Esophagus squamous epithelium (tissue), 5 donors: ENCODE measurements at places on chromosomes 5 and 9.

DNA sequence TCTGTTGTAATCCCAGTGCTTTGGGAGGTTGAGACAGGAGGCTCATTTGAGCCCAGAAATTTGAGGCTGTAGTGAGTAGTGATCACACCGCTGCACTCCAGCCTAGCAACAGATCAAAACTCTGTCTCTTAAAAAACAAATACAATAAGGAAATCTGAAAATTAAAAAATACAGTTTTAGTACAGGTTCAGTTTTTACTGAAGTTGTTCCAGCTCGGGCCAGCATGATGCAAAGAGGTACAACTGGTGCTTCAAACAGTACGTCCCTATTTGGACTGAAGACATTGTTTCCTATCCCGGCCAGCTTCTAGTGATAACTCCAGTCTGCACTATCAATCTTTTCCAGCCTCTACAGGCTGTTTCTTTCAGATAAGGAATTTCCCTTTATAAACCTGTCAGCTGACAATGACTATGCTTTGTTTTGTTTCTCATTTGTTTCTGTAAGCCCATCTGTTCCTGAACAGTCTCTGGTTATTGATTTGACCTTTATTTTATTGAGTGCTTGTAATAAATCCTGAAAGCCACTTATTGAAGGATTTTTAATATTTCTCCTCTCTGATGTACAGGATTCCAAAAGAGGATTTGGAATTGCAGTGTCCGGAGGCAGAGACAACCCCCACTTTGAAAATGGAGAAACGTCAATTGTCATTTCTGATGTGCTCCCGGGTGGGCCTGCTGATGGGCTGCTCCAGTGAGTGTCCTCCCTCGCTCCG is 41.9 kb downstream of the TJP2 start:
- DNase-seq: no peak

- no peak for DNase-seq
Measured at GRCh38 chr9:37732086-37732741, 21.4 kb upstream of the TRMT10B start.

GRCh38 chr5:112436144-112436543 is 17.1 kb upstream of the EPB41L4A start:
- no peak for DNase-seq

DNA sequence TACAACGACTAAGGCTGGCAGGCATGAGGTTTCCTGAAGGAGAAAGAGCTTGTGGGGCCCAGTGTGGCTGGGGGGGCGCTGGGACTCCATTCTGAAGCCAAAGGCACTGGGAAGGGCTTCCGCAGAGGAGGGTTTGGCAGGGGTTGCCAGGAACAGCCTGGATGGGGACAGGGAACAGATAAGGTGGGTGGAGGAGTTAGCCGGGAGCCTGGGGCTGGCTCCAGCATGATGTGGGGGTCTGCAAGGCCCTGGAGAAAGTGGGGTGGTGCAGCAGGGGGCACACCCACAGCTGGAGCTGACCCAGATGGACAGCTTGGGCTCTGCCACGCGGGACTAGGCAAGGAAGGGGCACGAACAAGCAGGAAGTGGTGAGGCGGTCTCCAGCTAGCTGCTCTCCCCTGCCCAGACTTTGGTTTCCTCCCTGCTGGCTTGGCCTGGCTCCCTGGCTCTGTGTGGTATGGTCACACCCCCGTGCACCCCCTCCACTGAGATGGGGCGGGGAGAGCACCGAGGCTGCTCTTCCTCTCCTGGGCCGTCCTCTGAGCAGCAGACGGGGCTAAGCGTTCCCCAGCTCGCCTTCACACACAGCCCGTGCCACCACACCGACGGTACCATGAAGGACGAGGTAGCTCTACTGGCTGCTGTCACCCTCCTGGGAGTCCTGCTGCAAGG is at the start of gene LTC4S:
Gene LTC4S (plus strand): TSS at position 519 of the 672 bp plus-strand sequence. CDS start 95 bp downstream, at position 614.
- peak; percentile 38 for DNase-seq

GRCh38 chr5:67331296-67331925 is 134.8 kb upstream of the CD180 start:
- no peak for DNase-seq

- no peak for DNase-seq
Measured at GRCh38 chr5:16529306-16529705, 63.7 kb upstream of the ZNF622 start.

GRCh38 chr5:51392689-51393199 is 9.5 kb downstream of the ISL1 start:
- no peak for DNase-seq

GRCh38 chr5:132063090-132063911 is 2.8 kb downstream of the IL3 start:
- DNase-seq: no peak

- no peak for DNase-seq
Measured at GRCh38 chr5:100270023-100270771, 265.0 kb upstream of the FAM174A start.

- no peak for DNase-seq
Measured at GRCh38 chr5:86688406-86688805, 70.7 kb downstream of the COX7C start.

DNA sequence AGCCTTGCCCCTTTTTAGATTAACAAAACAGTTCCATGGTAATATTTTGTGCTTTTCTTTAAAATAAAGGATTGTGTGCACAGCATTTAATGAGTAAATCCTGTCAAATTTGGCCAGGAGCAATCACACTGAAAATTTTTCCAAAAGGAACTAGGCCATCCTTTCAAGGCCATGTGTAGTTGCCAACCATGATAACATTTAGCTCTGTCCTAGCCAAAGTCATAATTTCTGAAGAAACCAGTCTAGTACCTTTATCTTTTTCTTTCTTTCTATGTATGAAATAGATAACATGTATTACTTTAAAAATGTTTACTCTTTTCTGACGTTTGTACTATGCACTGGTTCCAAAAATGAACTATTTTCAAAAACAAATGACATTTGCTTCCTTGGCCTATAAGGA is 143.7 kb downstream of the PBX3 start:
- DNase-seq: no peak

- no peak for DNase-seq
Measured at GRCh38 chr9:3337515-3338225, 188.1 kb downstream of the RFX3 start.

DNA sequence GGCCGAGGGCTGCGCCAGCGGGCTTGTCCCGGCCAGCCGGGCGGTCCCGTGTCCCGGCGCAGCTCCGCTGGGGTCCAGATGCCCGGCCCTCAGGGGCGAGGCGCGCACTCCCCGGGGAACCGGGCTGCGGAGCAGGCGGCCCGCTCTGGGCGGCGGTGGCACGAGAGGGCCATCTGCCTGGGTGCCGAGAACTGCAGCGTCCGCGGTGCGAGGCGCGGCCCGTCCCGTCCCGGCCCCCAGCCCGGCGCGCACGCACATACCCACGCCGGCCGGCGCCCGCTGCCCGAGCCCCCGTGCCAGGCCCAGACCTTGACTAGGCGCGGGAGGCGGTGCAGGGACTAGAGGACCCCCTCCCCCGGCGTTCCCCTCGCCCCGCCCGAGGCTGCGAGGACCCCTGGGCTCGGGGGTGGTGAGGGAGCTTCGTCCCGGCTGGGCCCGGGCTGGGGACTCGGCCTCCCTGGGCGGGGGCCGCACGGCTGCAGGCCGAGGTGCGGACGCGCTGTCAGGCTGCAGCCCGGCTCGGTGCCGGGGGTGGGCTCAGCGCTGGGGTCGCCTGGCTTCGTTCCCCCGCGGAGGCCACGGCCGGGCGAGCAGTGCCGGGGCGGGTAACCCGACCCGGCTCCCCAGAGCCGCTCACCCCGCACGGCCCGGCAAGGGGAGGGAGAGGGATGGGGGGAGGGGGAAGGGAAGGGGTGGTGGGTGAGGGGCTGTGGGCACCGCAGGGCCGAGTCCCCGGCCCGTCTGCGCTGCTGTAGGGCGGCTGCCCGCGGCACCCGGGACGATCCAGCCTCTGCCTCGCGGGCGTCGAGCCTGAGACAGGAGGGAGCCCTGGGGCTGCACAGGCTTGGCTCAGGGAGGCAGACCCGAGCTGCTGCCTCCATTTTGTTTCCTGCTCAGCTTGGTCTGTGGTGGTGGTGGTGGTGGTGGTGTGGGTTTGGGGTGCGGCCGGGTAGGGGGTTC is 1.2 kb upstream of the NSD1 start:
- DNase-seq: no peak

- DNase-seq: no peak
Measured at GRCh38 chr9:94888775-94889174, 162.3 kb downstream of the AOPEP start.

GRCh38 chr5:79845448-79846197 is 145.4 kb downstream of the MTX3 start:
- no peak for DNase-seq

- no peak for DNase-seq
Measured at GRCh38 chr5:118611332-118611945, 376.9 kb downstream of the DTWD2 start.

DNA sequence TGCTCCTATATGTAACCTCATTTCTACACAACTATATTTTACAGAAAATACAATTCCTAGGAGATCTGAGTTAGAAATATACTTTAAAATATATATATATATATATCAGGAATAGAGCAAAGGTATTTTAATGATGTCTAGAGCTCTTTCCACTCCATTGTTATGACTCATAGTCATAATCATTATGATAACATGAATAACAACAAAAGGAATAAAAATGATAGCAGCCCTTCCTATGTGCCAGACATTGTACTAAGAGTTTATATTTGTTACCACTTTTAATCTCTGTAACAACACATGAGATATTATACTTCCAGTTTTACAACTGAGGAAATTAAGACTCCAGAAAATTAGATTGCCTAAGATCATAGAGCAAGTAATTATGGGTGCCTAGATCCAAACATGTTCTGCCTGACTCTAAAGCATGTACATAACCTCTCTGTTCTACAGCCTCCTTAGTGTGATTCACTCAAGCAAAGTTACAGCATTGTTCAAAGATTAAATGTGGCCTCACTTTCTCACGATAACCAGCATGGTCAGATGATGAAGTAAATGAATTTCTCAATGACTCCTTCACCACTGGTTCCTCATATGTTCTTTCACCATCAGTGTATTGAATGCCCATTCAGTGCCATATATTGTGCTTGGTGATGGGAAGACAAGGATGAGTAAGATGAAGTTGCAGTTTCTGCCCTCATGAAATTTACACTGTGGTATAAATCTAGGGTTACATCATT is 452.1 kb downstream of the EFNA5 start:
- DNase-seq: no peak

GRCh38 chr5:139671096-139671841 is 23.1 kb downstream of the CXXC5 start:
- no peak for DNase-seq

- no peak for DNase-seq
Measured at GRCh38 chr5:169083394-169084018, 217.4 kb downstream of the SLIT3 start.

DNA sequence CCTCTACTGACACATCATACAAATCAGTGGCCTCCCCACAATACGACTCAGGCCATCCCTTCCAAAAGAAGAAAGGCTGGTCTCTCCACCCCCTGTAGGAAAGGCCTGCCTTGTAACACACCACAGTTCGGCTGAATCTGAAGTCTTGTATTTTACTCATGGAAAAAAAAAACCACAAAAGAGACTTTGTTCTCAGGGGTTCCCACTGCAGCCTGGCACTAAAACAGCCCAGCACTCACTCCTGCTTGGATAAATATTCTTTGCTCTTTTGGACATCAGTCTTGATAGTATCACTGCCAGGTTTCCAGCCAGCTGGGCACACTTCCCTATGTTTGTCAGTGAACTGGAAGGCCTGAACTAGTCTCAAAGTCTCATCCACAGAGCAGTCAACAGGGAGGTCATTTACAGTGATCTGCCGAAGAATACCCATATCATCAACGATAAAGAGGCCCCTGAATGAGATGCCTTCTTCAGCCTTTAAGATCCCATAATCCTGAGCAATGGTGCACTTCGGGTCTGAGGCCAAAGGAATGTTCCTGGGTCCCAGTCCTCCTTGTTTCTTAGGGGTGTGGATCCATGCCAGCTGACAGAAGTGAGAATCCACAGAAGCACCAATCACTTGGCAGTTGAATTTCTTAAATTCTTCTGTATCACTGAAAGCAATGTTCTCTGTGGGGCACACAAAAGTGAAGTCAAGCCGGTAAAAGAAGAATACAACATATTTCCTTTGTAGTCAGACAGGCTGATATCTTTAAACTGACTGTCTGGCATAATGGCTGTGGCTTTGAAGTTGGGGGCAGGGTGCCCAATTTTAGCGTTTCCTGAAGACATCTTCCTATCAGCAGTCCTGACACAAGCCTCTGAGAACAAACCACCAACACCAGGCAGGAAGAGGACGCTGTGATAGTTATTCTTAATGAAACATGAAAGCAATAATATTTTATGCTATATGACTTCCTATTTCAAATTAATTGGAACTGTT is 198.1 kb downstream of the LURAP1L start:
- DNase-seq: no peak

GRCh38 chr9:70000469-70000868 is 43.2 kb upstream of the MAMDC2 start:
- no peak for DNase-seq

DNA sequence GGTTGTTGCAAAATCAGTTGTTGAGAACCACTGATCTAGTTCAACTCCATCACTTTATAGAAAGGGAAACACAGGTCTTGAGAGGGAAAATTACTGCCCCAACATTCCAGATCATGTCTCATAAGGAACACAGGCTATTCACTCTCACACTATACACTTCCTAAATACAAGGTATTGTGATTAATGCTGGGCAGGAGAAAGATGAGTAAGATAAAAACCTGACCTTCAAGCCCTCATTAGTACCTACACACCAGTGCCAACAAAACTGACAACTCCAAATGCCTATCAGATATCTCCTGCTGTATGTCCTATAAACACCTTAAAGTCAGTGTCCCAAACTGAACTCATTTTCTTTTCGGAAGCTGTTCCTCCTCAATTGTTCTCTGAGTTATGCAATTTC is 8.2 kb downstream of the GNE start:
- DNase-seq: no peak

GRCh38 chr9:13744261-13744901 is 464.9 kb upstream of the MPDZ start:
- no peak for DNase-seq

- no peak for DNase-seq
Measured at GRCh38 chr9:132991351-132992300, 13.1 kb downstream of the GFI1B start.

GRCh38 chr5:137760719-137761516 is 6.8 kb upstream of the HNRNPA0 start:
- DNase-seq: no peak

DNA sequence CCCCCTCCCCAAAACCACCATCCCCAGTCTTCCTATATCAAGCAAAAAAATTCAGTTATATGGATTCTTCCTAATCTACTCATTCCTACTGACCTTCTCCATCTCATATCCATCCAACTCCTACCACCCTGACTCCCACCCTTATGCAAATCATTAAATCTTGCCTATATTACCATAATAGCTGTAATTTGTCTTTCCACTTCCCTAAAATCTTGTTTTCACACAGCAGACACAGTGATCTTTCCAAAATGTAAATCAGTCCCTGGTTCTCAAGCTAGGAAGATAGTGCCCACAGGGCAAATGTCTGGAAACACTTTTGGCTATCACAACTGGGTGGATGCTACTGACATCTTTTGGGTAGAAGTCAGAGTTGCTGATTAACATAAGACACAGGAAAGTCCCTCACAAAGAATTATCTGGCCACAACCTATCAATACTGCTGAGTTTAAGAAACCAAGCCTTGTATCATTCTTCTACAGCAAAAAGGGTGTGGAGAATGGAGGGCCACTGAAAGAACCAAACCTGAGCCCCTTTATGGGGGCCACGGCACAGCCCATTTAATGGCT is 1.4 kb downstream of the SRA1 start:
- no peak for DNase-seq

- peak; percentile 28 for DNase-seq
Measured at GRCh38 chr9:124869986-124870560, 8.1 kb downstream of the ARPC5L start.

GRCh38 chr5:139684881-139685749 is 37.0 kb downstream of the CXXC5 start:
- no peak for DNase-seq
